ENCODE measurements at places on chromosomes 4 and X.

GRCh38 chrX:134670134-134670924, 12.1 kb upstream of the PLAC1 start:
- DNase-seq: peak; percentile 89

- DNase-seq: peak; percentile 91
Measured at GRCh38 chrX:25015486-25016360, at the start of gene ARX. Gene ARX, minus strand, starts transcription at chrX:25015965. Its CDS starts 228 bp downstream, at chrX:25015737.

DNA sequence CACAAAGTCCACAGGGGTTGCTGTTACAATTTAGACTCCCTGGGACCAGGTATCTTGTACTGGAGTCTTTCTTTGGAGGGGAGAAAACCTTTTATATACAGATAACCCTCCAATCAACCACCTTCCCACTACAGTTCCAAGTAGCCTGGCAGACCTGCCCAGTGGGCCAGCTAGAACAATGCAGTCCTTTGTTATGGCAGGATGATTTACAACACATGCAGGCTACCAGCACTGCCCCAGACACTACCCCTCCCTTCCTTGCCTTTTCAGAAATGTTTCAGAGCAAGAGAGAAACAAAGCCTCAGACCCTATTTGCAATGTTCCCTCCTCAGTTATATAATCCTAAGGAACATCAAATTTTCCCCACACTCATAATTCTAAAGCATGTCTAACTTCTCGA, 11.1 kb downstream of the RASL11B start:
- DNase-seq: peak; percentile 59

DNA sequence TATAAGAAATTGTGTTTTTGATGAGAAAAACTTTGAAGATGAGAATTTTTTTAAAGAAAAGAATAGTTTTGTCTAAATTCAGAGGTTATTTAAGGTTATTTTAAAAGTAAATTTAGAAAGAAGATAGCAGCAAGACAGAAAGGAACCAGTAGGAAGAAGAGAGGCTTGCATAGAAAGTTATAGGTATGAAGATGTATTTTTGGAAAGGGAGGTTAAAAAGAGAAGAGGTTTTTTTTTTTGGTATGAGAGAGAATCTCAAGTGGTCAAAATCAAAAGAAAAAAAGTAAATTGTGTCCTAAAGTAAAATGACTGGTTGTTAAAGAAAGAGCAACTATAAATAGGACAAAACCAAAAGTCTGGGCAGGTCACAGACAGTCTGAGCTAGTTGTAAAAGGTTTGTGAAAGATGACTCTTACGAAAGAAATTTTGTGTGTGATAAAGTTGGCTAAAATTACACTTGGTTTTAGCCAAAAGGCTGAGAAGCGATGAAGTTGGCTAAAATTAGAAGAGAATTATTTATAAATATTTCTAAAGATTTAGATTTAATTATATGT, 16.4 kb upstream of the EIF4E start:
- no peak for DNase-seq

- no peak for DNase-seq
Measured at GRCh38 chr4:163967263-163967662, 472.8 kb downstream of the TMA16 start.

DNA sequence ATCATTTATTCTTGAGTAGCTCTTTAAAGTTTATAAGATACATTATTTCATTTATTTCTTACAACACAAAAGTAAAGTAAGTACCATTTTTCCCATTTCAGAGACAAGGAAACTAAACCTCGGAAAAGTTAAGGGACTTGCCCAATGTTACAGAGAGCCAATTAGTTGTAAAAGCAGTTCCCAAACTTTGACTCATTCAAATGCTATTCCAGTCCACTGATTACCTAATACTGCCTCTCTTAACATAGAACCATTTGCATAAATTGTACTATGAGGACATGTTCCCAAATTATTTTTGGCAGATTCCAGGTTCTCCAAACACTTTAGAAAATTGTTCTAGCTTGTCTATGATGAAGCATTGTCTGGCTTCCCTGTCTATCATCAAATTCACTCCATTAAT, 45.6 kb upstream of the GRIA3 start:
- DNase-seq: peak; percentile 46

DNA sequence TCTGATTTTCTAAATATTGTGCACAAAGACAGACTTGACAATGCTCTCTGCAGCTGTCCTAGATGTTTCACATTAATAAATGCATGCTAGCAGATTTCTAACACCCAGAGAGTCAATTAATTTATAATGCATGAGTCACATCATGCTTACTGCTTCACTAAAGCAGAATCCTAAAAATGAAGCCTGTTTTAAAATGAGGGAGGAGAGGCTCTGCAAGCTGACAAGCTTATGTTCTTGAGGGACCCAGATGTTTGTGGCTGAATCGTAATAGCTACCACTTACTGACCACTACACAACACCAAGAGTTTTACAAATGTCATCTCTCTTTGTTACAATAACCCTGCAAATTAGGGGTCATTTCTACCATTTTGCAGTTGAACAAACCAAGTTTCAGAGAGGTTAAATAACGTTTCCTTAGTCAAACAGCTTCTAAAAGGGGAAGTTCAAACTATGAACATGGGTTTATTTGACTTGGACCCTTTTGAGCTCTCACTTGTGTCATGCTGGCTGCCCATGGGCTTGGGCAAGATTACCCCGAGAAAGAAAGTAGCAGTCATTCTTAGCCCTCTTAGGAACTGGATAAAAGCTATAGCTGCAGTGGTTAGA, 262.7 kb upstream of the ETNPPL start:
- DNase-seq: peak; percentile 17

- DNase-seq: peak; percentile 68
Measured at GRCh38 chrX:151384807-151385206, 12.2 kb upstream of the VMA21 start.

GRCh38 chrX:94662689-94663088, 988.7 kb downstream of the FAM133A start:
- DNase-seq: no peak

- no peak for DNase-seq
Measured at GRCh38 chr4:6703786-6704185, 5.9 kb downstream of the MRFAP1L1 start.

GRCh38 chrX:74251006-74251930, 52.7 kb upstream of the ZCCHC13 start:
- DNase-seq: peak; percentile 34

- no peak for DNase-seq
Measured at GRCh38 chr4:156766846-156767245, 204.8 kb downstream of the PDGFC start.

DNA sequence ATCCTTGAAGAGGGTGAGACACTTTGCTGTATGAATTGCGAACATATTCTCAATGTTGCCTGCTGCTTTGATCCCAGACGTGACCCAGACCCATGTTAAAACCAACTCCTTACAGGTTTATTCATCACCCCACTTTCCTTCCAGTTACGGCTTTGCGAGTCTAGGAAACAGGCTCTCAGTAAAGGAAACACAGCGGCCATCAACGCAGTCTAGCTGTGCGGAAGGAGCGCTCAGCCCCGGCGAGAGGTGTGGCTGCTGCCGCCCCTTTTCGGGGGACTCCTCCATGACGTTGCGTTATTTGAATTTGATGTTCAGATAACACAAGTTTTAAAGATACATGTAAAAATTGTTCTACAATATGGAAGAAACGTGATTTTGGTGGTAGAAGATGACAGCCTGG, 206.4 kb upstream of the FAT1 start:
- no peak for DNase-seq

- peak; percentile 82 for DNase-seq
Measured at GRCh38 chr4:185165605-185166063, 22.6 kb downstream of the SLC25A4 start.

- DNase-seq: peak; percentile 29
Measured at GRCh38 chr4:152165146-152165545, 370.7 kb downstream of the FBXW7 start.

GRCh38 chr4:78310007-78310739, 241.4 kb upstream of the ANXA3 start:
- DNase-seq: no peak
